Activated CD4-positive, alpha-beta T cell treated with anti-CD3 and anti-CD28 coated beads for 48 hours (primary cell): ENCODE measurements at places on chromosomes 4 and X.

- peak; percentile 58 for DNase-seq
Observed at GRCh38 chrX:1242891-1243402, 25.7 kb upstream of the CSF2RA start.

DNA sequence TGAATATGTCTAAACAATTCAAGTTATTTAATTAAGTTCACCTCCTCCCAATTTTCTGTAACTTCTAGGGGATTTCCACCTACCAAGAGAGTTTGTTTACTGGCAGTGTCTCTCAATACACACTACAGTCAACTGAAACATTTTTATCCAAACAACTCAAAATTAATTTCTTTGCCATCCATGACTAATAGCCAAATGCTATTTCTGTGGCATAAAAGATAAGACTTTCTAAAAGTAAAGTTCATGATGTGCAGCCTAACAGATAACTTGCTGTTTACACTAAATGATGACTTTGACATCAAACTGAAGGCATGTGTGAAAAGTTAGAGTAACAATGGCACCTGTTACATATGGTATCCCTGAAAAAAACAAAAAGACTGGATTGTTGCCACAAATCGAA is 7.3 kb downstream of the TAB3 start:
- no peak for DNase-seq

- no peak for DNase-seq
Observed at GRCh38 chr4:81564025-81564424, 92.3 kb upstream of the RASGEF1B start.

DNA sequence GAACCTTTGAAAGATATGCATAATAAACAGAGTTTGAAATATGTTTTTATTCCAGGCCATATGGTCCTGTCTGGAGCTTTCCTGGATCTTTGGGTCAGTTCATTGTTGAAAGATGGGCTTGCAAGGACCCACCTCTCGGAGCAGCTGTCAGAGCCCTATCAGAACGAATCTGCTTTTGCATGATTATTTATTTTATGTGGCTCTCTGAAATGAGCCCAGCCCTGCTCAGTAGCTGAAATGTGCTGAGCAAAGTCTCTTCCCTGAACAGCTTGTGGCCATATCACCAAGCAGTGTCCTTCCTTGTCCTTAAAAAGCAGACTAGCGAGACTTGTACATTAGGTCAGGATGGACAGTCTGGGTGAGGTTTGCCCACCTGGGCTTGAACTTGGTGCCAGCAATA is 110.8 kb downstream of the GBA3 start:
- DNase-seq = no peak

DNA sequence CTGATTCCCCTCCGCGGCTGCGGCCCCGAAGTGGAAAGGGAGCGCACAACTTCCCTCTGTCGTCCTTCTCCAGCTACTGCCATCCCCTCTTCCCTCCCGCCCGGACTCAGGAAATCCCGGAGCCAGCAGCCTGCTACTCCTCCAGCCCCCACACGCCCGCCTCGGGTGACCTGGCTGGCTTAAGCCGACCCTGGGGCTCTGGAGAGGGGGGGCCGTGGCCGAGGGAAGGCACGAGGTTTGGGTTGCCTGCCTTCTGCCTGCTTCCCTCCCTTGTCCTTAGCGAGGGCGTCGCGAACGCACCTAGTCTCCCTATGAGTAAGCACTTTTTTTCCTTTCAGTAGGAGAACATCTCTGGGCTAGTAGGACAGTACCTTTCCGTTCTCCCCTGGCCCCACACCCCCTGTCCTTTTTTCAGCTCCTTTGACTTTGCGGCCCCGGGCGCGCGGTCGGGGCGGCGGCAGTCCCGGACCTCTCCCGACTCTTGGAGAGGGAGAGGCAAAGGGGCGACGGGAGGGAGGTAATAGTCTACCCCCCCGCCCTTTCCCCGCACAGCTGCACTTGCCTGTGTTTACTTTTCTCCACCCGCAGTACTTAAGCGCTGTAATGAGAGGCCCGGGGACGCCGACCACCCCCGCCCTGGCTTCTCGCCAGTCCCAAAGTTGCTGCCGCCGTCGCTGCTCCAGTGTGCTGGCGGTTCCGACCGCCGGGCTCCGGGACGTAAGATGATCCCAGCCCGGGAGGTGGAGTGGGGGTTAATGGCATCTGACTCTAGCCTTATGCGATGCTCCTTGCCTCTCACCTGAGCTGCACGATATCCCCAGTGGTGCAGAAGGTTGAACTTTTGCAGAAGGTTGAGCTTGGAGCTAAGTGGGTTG is 868 bp downstream of the PLS3 start:
- DNase-seq = no peak

DNA sequence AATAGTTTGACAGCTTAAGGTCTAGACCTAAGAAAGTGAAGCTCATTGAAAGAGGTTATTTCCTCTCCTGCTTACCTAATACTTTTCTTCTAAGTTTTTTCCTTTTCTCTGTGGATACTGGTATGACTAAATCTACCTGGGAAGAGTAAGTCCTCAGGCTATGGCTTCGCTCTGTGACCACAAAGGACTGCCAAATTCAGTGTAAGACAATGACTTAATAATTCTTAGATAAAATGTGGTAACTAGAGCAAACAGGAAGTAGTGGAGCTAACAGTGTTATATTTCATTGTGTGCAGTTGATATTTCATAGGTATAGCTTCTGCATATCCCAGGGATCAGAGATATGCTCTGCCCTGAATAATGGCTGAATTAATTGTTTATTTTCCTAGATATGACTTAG is 418.9 kb downstream of the CCSER1 start:
- DNase-seq = no peak

- no peak for DNase-seq
Observed at GRCh38 chr4:158004101-158004500, 168.7 kb downstream of the GASK1B start.

DNA sequence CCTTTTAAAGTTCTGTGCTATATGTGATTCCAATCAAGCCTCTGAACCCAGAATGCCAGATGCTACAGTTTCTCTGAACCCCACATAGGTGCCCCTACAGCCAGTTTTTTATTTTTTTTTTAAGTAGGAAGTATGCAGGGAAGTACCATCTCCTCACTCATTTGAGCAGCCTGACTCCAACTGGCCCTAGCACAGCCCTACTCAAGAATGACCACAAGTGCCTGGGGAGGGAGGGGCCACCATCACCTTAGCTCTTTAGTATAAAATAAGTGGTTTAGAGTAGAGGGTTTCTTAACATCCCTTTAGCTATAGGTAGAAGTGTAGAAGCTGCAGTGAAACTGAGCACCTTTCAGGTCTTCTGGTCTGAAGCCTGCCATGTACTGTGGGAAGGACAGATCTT is 14.4 kb downstream of the MSN start:
- no peak for DNase-seq

DNA sequence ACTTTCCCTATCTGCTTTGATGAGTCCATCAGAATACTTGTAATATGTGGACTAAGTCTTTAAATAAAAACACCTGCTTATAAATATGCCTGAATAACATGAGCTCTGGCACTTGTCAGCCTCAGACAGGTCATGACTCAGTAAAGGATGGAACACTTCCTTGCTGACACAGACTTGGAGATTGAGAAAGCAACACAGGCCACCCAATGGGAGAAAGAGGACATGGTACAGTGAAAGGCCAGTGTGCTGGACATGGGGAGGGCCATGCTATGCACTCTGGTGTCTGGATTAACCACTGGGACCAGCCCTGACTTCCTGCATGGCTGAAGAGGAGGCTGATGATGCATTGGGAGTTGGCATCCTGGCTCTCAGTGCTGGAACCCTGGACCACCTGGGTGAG is 149.5 kb downstream of the DHRSX start:
- DNase-seq = no peak

DNA sequence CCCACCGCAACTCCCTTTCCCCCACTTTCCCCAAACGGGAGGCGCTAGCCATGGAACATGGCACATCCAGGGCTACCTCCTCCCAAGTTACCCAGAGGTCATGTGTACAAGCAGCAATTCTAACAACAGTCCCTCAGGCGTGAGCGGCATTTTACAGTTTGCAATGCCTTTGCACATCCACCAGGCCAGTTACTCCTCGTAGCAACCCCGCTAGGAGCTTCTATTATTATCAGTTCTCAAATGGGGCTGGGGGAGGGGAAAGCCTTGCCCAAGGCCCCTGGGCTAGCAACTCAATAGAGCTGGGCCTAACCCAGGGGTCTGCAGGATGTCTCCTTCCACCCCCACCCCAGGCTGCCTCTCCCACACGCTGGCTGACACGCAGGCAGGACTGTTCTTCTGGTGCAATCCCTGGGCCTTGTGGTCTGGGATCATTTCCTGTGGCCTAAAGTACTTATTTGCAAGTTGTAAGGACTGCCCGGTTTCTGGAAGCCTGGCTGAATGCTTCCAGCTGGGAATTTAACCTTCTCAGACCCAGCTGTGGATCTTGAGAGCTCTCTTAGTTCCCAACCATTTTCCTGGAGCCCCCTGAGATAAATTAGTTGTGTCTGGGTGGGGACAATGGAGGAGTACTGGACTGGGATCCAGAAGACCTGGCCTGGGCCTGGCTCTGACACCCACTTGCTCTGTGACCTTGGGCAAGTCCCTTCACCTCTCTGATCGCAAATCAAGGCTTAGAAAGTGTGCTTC is 27.7 kb downstream of the PJA1 start:
- DNase-seq = no peak

- no peak for DNase-seq
Observed at GRCh38 chr4:173398220-173398619, 696 bp downstream of the SCRG1 start.

DNA sequence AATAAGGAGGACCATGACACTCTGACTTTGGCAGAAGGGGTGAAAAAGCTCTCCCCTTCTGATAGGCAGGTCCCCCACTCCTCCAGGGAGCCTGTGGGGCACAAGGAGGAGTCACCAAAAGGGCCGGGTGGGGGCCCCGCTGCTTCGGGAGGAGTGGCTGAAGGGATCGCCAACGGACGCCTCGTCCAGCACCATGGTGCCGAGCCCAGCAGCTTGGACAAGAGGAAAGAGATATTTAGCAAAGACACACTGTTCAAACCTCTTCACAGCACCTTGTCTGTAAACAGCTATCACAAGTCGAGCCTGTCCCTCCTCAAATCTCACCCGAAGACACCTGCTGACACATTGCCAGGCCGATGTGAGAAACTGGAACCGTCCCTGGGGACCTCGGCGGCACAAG is 105.6 kb downstream of the STOX2 start:
- no peak for DNase-seq

DNA sequence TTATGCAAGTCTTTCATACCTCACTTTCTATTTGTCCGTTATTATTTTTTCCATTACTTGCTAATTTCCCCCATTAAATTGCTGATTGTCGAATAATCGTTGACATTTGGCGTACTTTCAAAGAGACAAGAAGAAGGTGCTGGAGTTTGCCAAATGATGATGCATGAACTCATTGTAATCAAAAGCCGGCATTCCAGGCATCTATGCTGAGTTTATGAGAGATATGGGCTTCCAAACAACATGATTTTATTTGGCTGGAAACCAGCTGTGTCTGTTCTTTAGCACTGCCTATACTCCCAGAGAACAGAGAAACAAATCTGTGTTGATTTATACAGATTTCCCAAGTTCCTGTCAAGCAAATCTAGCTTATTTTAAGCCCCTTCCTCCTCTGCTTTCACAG is 80.8 kb upstream of the RPS6KA3 start:
- DNase-seq = no peak

GRCh38 chr4:86529436-86529835 is 64.7 kb upstream of the PTPN13 start:
- DNase-seq = no peak

- DNase-seq = peak; percentile 42
Observed at GRCh38 chr4:25234390-25235370, 847 bp downstream of the PI4K2B start.

DNA sequence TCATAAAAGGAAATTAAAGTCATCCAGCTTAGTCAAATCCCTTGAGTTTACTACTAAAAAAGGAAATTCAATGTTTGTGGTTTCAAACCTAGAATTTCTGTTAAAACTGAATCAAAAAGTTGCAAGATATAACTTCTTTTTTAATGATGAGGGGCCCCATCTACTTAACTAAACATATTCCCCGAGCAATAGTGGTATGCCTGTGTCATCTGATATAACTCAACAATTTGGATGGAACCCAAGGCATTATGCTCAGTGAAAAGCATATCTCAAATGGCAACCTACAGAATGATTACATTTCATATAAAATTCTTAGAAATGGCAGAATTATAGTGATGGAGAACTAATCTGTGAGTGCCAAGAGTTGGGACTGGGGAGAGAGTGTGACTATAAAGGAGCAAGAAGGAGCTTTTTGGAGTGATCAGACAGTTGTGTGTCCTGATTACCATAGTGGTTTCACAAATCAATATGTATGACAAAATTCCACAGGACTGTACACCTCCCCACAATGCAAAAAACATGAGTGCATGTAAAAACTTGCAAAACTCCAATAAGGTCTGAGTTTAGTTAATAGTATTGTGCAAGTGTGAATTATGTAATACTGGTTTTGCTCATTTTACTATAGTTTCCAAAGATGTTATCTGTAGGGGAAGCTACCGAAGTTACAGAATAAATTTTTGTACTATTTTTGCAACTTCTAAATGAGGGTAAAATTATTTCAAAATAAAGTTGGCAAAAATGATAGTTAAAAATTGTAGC is 323.2 kb downstream of the ARHGAP24 start:
- no peak for DNase-seq

- no peak for DNase-seq
Observed at GRCh38 chr4:139972305-139972704, 181.7 kb downstream of the MAML3 start.

GRCh38 chr4:101307899-101308298 is 39.4 kb downstream of the PPP3CA start:
- no peak for DNase-seq

DNA sequence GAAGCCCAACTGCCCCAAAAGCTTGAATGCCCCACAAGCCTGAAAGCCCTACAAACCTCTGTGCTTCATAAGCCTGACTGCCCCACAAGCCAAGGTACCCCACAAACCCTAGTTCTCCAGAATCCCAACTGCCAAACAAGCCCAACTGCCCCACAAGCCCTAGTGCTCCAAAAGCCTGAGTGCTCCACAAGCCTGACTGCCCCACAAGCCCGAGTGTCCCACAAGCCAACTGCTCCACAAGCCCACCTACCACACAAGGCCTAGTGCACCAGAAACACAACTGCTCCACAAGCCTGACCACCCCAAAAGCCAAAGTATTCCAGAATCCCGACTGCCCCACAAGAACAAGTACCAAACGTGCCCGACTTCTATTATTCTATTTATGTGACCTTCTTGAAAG is 13.6 kb upstream of the HSFX3 start:
- DNase-seq = no peak

DNA sequence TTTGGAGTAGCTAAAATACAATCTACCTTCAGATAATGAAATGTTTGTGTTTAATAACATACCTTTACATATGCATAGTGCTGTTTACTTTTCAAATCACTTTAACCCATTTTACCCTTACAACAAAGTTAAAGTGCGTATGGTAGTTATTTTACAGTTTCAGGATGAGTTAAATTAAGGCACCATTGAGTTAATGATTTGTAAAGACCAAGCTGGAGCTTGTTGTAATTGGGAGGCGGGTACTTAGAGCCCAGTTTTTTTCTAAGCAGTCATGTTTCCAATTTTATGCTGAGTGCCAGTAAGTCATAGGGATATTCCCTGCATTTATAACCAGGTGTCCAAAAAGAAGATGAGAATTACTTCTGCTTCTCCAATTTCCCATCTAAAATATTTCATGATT is 84.2 kb upstream of the NRK start:
- DNase-seq = no peak

- no peak for DNase-seq
Observed at GRCh38 chr4:167397586-167397985, 163.3 kb upstream of the SPOCK3 start.
